Type B pancreatic cell (in vitro differentiated cells): ENCODE measurements at places on chromosomes 2 and 18. TPM values are rescaled to one million over a fixed set of nuclear protein-coding genes. Genes with fewer than 3 reads are reported as not detected.

Gene ASTL
- 0.93 TPM in 1 of 2 replicates, not detected in the other for total RNA-seq

Gene CYTIP
- 0.40 and 0.51 TPM in 2 replicates for total RNA-seq

Gene NETO1
- 7.0 and 13.3 TPM in 2 replicates for total RNA-seq

Gene ITGB6
- 3.2 and 7.8 TPM in 2 replicates for total RNA-seq

DNA sequence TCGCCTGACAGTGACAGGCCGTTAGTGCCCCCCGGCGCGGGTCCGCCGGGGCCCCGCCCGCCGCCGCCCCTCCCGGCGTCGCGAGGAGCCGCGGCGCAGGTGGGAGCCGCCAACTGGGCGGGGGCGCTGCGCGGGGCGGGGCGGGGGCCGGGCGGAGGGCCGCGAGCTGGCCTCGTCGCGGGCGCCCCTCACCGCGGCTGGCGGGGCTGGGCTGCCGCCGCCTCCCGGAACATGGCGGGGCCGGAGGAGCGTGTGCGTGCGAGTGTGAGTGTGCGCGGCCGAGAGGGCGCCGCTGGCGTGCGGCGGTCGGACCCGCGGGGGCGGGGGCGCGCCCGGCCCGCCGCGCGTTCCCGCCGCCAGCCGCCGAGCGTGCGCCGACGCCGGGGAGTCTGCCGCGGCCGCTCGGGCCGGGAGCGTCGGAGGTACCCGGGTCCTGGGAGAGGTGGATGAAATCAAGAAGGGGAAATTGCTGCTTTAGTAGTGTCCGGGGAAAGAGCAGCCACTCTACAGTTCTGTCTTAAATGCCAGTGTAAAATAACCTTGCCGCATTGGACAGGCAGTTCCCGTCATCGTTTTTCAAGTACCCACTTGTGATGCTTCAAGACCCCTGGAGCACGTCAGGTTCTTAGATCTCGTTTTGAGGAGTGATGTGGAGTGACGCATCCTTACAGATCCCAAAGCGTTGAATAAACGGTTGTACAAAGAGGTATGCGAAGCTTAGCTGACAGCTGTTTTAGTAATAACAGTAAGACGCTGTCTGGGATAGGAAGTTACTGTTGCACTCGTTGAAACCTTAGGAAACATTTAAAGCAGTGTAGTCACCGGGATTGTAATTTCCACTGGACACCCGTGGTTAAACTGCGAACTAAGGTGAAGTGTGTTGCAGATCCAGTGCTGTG is 836 bp downstream of the ANKRD12 start:
- peak; percentile 77 for DNase-seq

DNA sequence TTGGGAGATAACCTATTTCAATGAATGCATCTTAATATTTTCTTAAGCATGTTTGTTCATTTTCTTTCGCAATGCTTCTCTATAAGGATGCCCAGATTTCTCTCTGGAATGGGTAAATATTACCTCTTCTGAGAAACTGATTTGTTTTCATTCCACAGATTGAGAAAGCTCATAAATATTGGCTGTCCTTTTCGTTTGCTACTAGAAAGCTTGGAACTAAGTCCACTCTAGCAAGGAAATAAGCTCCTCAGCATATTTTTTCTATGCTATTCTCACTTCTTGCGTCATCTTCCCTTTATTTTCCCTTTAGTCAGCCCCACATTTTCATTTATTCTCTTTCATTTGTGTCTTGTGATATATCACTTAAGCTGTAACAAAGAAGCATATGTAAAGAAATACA is 76.3 kb downstream of the ANTXR1 start:
- DNase-seq, result no peak

DNA sequence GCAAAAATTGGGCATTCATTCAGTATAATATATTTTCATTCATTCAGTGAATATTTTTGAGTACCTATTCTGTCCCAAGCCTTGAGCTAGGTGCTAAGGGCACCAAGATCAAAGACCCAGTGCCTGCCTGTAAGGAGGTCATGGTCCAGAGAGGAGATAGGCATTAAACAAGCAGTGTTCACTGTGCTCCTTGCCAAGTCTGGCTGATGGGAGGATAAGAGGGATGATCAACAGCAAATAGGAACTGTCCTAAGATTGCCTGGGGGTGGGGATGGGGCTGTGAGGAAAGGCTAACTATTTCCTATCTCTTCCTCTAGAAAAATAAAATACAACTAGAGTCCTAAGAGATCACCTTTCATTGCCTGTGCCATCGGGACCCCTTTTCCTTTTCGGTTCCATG is 60.4 kb downstream of the SETBP1 start:
- no peak for DNase-seq

DNA sequence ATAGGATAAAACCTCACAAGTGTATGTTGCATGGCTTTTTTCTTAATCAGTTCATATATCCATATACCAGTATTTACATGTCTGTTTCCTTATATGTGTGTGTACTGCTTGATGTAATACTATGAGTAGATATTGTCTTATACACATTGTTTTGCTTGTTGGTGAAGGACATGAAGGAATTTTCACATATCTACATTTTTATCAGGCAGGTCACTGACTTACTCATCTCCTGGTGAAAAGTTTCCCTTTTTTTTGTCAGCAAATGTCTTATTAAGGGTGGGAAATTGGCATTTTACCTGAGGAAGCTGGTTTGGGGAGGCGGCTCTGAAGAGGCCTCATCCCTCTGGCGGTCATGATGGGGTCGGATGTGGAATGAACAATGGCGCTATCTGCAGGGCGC is 61.4 kb upstream of the LYPD1 start:
- DNase-seq, result no peak

DNA sequence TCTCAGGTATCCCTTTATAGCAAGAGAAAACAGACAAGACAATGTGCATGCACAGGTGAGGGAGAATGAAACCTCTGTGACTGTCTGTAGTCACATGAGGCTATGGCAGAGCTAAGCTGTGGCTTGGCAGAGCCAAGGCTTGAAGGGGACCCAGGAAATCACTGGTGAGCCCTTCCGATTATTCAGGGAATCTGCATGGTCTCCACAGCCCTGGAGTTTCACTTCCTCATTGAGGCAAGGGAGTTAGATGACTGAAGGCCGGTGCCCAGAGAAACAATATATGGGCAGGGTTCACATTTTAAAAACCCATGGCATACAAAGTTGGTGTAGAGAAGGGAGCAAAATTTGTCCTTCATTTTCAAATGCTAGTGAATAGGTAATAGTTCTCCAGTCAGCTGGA is 144.4 kb upstream of the REV1 start:
- DNase-seq, result no peak

- no peak for DNase-seq
Observed at GRCh38 chr2:40144022-40144421, 307.9 kb downstream of the SLC8A1 start.

- no peak for DNase-seq
Observed at GRCh38 chr18:75141166-75141565, 67.8 kb downstream of the PTGR3 start.

- DNase-seq, result no peak
Observed at GRCh38 chr2:26809876-26810577, 24.2 kb downstream of the CENPA start.

- no peak for DNase-seq
Observed at GRCh38 chr18:23151414-23152099, 16.3 kb downstream of the CABLES1 start.

GRCh38 chr2:74694281-74694680 is 40.2 kb downstream of the SEMA4F start:
- DNase-seq, result no peak

DNA sequence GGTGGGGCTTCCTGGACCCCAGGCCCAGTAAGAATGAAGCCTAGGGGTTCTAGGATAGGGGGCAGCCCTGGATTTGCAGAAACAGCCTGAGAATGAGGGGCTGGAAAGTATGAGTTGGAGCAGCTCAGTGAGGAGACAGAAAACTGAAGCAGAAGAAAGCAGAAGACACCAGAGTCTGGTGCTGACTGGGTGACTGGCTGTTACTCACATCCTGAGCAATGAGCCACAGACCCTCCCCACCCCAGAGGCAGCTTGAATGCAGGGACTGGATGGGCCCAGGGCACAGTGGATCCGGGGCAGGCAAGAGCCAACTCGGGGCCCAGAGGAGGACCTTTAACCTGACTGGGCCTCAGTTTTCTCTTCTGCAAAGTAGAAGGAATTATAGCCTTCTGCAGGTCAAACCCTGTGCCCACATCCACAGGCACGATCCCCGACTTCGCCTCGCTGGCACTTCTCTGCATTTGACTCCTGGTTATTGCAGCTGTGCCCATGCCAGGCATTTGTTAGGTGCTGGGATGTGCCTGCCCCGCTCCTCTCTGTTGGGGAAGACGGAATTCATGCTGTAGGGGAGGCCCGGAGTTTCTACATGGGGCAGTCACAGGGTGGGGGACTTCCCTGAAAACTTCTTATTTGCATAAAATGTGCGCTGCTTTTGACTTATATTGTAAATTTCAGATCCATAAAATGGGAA is 8.5 kb downstream of the STEAP3 start:
- no peak for DNase-seq

- no peak for DNase-seq
Observed at GRCh38 chr2:60882971-60883753, 1.8 kb downstream of the REL start.

DNA sequence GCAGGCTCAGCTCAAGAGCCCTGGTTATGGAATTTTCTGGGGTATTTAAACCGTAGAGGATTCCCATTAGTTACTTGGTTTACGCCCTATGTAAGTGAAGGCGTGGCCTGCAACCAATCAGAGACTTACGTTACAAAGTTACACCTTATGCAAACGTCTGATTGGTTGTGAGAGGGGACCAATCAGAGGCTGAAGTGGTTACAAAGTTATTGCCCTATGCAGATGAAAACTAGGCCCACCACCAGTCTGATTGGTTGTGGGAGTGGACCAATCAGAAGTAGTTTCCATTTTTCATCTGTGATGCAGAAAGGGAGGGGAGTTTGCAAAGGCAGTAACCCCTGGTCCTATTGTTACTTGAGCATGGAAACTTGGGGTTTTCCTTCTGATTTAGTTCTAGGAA is 49.1 kb downstream of the DLGAP1 start:
- no peak for DNase-seq

GRCh38 chr2:134155134-134155533 is 98.7 kb upstream of the MGAT5 start:
- no peak for DNase-seq

DNA sequence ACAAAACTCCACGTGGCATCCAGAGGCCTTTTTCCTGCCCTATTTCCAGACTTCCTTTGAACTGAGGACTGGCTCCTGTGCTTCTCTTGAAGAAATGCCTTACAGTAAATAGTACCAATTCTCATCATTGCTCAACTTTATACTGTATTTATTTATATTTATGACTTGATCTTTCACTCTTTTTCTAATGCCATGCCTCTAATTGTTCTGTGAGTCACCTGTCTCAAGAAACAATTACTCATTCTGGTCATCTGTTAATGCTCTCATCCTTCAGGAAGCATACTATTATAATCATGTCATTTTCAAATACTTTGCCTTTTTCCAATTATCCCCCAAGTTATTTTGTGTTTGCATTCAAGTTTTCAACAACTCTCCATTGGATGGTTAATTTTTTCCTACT is 85.9 kb downstream of the DCDC2C start:
- no peak for DNase-seq

GRCh38 chr2:66874411-66874810 is 439.5 kb downstream of the MEIS1 start:
- DNase-seq, result no peak

- DNase-seq, result no peak
Observed at GRCh38 chr2:151106805-151107506, 154.7 kb downstream of the RBM43 start.

- DNase-seq, result no peak
Observed at GRCh38 chr18:3726238-3726951, 276.4 kb downstream of the TGIF1 start.

- no peak for DNase-seq
Observed at GRCh38 chr2:127598711-127599110, 47.2 kb upstream of the GPR17 start.

GRCh38 chr18:32242395-32242794 is 52.6 kb downstream of the MEP1B start:
- no peak for DNase-seq

DNA sequence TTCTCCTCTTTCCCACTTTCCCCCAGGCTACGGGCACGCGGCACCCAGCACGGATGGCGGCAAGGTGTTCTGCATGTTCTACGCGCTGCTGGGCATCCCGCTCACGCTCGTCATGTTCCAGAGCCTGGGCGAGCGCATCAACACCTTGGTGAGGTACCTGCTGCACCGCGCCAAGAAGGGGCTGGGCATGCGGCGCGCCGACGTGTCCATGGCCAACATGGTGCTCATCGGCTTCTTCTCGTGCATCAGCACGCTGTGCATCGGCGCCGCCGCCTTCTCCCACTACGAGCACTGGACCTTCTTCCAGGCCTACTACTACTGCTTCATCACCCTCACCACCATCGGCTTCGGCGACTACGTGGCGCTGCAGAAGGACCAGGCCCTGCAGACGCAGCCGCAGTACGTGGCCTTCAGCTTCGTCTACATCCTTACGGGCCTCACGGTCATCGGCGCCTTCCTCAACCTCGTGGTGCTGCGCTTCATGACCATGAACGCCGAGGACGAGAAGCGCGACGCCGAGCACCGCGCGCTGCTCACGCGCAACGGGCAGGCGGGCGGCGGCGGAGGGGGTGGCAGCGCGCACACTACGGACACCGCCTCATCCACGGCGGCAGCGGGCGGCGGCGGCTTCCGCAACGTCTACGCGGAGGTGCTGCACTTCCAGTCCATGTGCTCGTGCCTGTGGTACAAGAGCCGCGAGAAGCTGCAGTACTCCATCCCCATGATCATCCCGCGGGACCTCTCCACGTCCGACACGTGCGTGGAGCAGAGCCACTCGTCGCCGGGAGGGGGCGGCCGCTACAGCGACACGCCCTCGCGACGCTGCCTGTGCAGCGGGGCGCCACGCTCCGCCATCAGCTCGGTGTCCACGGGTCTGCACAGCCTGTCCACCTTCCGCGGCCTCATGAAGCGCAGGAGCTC is 35.4 kb downstream of the KCNK3 start:
- DNase-seq, result no peak

GRCh38 chr18:36095936-36096519 is 28.7 kb upstream of the RPRD1A start:
- no peak for DNase-seq

DNA sequence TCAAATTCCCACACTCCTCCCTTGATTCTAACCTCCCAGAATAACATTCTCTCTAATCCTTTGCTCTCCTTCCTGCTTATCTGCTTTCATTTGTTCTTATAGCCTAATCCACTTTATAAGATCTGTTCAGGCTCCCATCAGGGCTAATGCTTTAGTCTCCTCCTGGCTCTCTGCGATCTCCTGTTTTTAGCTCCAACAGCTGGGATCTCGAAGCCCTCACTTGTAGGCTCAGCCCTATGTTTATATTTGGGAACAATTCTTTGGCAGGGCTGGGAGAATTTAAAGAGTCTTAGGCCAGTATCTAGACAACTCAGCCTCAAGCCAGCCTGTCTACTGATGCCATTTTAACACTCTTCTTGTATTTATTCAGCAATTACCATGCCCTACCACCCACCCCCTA is 27.2 kb upstream of the RAPH1 start:
- no peak for DNase-seq

GRCh38 chr2:2769481-2770431 is 438.7 kb upstream of the MYT1L start:
- DNase-seq, result no peak
